ENCODE measurements at places on chromosomes 1 and 21. TPM values are rescaled to one million over a fixed set of nuclear protein-coding genes. Genes with fewer than 3 reads are reported as not detected.

DNA sequence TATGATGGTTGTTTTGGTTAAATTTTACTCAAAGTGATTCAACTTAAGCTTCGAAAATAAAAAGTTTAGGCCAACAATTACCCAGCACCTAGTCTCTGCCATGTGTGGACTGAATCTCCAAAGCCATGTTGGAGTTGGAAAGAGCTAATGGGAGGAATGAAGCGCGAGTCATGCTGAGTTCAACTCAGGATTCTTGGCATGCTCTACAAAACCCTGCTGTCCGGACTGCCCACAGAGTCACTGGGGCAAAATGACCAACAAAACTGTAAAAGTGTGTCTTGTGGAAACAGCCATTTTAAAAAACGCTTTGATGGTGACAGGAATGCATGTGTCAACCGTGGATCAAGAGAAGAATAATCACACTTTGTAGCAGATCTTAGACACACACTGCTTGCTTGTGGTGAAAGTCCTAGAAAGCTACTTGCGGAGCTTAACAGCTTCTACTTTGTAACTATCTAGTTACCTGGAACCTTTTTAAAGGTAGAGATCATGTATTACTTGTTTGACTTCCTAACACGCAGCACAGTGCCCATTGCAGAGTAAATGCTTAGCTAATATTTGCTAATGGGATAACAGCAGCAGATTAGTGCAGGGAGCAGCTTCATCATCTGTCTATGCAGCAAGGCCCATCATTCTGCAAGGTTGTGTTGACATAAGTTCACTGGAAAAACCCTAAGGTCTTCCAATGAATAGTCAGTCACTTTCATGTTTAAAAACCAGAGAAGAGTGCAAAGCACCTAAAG is 7.0 kb upstream of the GBP6 start:
- no peaks in the 10 kb centered on the region for H3K27me3 ChIP-seq
- H3K4me1 ChIP-seq = peaks cover 22% of the 10 kb centered on the region
- no peak overlapping the region for H3K27ac ChIP-seq
- H3K4me3 ChIP-seq = no peak overlapping the region

GRCh38 chr1:199291022-199291740 is 652.3 kb downstream of the PTPRC start:
- no peaks in the 10 kb centered on the region for H3K36me3 ChIP-seq
- no peak overlapping the region for H3K27ac ChIP-seq
- no peak overlapping the region for H3K4me3 ChIP-seq

DNA sequence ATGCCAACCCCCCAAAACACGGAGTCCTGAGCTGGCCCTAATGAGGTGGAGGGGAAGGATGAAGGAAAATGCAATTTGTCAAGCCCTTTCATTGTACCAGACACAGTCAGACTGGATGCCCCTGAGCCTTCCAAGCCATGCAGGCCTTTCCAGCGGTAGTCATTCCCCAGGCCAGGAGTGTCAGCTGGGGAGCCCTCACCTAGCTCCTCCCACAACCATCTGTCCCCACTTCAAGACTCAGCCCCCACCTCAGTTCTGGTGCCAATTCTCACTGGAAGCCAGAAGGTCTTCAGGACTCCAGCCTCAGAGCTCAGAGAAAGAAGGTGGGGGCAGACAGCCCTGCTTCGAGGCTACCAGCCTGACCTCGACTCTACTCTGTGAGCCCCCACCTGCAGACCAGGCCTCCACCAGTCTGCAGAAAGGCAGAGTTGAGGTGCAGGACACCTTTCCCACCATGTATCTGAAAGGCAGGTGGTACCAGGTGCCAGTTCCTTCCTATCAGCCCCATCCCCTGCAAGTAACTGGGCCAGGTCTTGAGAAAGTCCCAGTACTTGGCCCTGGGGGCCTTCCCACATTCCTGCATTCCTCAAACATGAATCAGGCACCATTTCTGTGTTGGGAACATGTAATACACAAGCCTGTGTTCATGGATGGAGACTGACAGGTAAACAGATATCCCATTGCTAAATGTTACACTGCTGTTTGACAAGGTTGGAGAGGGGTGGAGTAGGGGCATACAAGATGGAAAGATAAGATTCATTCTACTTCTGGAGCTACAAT is 180.6 kb upstream of the EDN2 start:
- peaks cover 33% of the 10 kb centered on the region for H3K27me3 ChIP-seq
- no peak overlapping the region for H3K27ac ChIP-seq
- H3K4me3 ChIP-seq = no peak overlapping the region
- no peak for DNase-seq

DNA sequence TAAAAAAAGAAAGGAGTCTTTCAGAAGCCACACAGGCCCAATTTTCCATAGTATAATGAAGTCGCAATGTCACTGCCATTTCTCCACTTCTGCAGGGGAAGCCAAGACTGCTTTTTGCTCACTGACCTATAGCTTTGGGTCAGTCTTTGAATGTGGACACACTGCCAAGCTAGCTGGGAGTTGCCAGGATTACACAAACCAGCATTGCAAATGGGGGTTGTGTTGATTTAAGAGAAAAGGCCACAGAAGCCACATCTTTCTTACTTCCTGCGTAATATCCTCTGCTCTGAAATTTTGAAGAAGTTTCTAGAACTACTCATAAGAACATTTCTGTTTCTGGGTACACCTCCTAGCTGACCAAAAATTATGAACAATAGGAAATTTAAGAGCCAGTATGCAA is 45.8 kb upstream of the SAMSN1 start:
- no peak overlapping the region for H3K4me3 ChIP-seq
- H3K4me1 ChIP-seq = peaks cover 10% of the 10 kb centered on the region
- H3K27ac ChIP-seq = no peak overlapping the region
- peaks cover 2% of the 10 kb centered on the region for H3K27me3 ChIP-seq

- DNase-seq = peak; percentile 69
- peak overlapping the region; percentile 95 for H3K27ac ChIP-seq
- peaks cover 48% of the 10 kb centered on the region for H3K27me3 ChIP-seq
- H3K4me3 ChIP-seq = peak overlapping the region; percentile 96
- H3K36me3 ChIP-seq = no peaks in the 10 kb centered on the region
Measured at GRCh38 chr1:161427733-161428516, 60.2 kb upstream of the CFAP126 start.

- H3K36me3 ChIP-seq = peaks cover 58% of the 10 kb centered on the region
- H3K27me3 ChIP-seq = peaks cover 100% of the 10 kb centered on the region
- H3K27ac ChIP-seq = no peak overlapping the region
- no peak overlapping the region for H3K4me3 ChIP-seq
- DNase-seq = no peak
Measured at GRCh38 chr1:23362218-23362713, 7.4 kb downstream of the ZNF436 start.

GRCh38 chr1:3194760-3195479 is 125.9 kb downstream of the PRDM16 start:
- no peak overlapping the region for H3K27ac ChIP-seq
- no peak for DNase-seq

DNA sequence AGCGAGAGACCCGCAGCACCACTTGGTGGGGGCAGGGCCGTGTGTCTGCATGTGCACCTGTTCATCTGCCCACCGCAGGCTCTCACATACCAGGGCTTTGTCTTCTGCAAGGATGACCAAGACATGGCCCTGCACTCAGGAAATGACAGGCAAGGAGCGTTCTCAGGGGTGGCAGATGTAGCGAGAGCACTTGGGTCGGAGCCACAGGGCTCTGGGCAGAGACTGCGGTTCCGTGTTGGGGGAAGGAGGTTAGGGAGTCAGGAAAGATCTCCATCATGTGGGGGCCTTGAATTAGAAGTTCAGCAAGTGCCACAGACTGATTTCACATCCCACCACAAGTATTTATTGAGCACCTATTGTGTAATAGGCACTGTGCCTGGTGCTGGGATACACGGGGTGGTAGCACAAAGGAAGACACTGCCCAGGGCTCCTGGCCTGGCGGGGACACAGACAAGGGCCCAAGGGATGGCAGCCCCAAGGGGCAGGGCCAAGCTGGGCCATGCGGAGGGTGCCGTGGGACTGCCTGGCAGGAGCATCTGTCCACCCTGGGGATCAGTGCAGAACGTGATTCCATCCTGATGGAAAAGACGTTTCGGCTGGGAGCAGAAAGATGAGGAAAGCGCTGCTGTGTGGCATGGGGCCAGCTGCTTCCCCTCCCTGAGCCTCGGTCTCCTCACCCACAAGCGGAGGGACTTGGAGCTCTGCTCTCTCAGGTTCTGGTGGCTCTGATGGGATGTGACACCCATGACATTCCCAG is 11.4 kb upstream of the SPSB1 start:
- no peaks in the 10 kb centered on the region for H3K27me3 ChIP-seq
- peaks cover 30% of the 10 kb centered on the region for H3K4me1 ChIP-seq
- no peak for DNase-seq
- H3K36me3 ChIP-seq = no peaks in the 10 kb centered on the region
- H3K27ac ChIP-seq = no peak overlapping the region
- no peak overlapping the region for H3K4me3 ChIP-seq

DNA sequence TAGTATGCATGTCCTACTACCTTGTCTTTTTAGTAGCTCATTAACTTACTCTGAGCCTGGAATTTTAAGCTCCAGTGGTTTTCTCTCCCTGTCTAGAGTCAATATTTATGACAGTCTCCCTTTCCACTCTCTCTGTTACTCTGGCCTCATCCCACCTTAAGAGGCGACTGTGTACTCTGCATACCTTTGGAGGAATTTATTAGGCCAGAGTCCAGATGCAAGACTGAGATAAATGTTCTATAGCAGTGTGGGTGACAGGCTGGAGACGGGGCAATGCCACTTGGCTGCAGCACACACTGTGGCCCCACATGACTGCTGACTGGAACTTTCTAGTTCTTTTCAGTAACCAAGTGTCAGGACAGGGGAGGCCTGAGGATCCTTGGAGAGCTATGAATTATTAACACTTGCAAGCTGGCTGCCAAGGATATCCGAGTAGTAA is 4.1 kb upstream of the PDZK1 start:
- no peak overlapping the region for H3K4me3 ChIP-seq
- H3K27me3 ChIP-seq = no peaks in the 10 kb centered on the region

GRCh38 chr1:246856371-246856770 is 75.4 kb downstream of the AHCTF1 start:
- DNase-seq = no peak
- peaks cover 76% of the 10 kb centered on the region for H3K36me3 ChIP-seq
- H3K4me3 ChIP-seq = no peak overlapping the region

DCST2 gene
- total RNA-seq = 0.83 TPM

GRCh38 chr1:80375662-80376061 is 1369.1 kb upstream of the ADGRL4 start:
- DNase-seq = no peak
- no peak overlapping the region for H3K4me3 ChIP-seq
- H3K4me1 ChIP-seq = 0 out of 2 replicates have a peak, but pooled peaks cover 7% of the 10 kb centered on the region
- H3K27ac ChIP-seq = no peak overlapping the region
- H3K27me3 ChIP-seq = no peaks in the 10 kb centered on the region

DNA sequence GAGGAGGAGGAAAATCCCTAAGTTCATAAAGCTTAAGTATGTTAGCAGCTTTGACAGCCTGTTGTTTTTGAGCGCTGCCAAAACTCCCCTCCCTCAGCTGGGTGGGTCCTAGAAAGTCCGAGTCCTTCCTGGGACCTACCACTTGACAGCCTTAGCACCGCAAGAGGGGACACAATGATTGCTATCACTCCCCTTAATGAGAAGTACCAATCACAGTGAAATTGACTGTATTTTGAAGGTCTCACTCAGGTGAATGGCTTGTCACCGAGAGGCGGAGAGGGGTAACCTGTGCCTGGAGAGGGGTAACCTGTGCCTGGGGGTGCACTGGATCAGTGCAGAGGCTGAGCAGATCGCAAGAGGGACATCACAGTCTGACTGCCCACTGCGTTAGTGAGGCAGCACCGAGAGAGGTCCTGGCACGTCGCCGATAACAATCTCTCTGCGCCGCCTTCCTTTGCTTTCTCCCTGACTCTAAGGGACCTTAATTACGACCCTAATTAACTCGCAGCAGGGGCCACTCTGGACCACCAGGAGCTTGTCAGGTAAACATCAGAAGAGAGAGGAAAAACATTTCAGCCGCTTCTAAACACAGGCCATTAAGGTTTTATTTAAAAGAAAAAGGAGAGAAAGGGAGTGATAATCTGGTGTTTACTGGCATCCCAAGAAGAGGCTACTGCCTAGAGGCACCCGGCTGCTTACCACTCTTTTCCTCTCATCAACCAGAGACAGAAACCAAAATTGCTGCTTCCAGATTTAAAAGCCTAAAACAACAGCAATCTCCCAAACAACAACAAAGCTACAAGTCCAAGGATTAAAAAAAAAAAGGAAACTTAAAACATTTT is 25.7 kb upstream of the KCNK1 start:
- peaks cover 93% of the 10 kb centered on the region for H3K27me3 ChIP-seq
- peak; percentile 34 for DNase-seq
- no peaks in the 10 kb centered on the region for H3K36me3 ChIP-seq

TMPRSS2 gene
- 8.5 TPM for total RNA-seq

- H3K27me3 ChIP-seq = no peaks in the 10 kb centered on the region
- peaks cover 7% of the 10 kb centered on the region for H3K36me3 ChIP-seq
- DNase-seq = no peak
- H3K4me3 ChIP-seq = no peak overlapping the region
- H3K27ac ChIP-seq = no peak overlapping the region
- H3K4me1 ChIP-seq = peaks cover 6% of the 10 kb centered on the region
Measured at GRCh38 chr1:198015309-198015708, 98.1 kb downstream of the LHX9 start.

GRCh38 chr1:75188892-75189291 is 54.7 kb downstream of the LHX8 start:
- no peak for DNase-seq
- H3K36me3 ChIP-seq = no peaks in the 10 kb centered on the region
- no peaks in the 10 kb centered on the region for H3K27me3 ChIP-seq
- peaks cover 4% of the 10 kb centered on the region for H3K4me1 ChIP-seq
- no peak overlapping the region for H3K4me3 ChIP-seq

AADACL4 gene
- not detected for total RNA-seq

PRMT2 gene
- 53.7 TPM for total RNA-seq

DBT gene
- total RNA-seq = 21.6 TPM

IGSF3 gene
- 32.4 TPM for total RNA-seq

CELF3 gene
- total RNA-seq = 0.42 TPM

DNA sequence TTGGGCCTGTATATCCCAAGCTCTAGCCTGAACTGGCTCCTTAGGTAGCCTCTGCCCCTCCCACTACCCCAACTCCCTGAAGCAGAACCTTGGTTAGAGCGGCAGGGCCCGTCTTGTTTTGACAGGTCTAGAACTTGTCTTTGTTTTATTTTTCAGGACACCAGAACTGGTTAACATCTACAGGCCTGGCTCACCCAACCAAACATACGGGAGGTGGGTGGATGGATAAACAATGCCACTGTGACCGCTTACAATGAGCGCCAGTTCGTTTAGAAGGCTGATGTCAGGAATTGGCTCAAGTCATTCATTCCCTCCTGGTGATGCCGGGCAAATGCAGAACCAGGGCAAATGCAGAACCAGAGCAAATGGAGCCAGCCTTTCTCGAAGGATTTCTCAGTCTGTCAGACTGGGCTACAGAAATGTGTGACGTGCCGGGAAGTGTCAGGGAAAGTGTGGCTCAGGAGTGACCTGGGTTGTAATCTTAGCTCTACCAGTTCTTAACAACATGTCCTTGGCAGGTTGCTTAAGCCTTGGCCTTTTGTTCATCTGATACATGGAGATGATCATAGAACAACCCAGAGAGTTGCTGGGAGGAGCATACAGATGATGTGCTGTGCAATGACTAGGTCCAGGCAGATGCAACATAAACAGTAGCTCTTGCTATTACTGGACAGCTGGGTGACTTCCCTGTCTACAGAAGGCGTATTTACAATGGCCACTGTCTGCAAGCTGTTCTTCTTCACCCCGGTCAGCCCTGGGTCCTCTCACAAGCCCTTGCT is 30.5 kb upstream of the BTG2 start:
- no peak overlapping the region for H3K27ac ChIP-seq
- H3K4me3 ChIP-seq = no peak overlapping the region
- no peak for DNase-seq
- peaks cover 22% of the 10 kb centered on the region for H3K4me1 ChIP-seq
- peaks cover 47% of the 10 kb centered on the region for H3K27me3 ChIP-seq

NBL1 gene
- 17.1 TPM for total RNA-seq

GRCh38 chr1:231340328-231341013 is 2.4 kb downstream of the SPRTN start:
- DNase-seq = no peak
- peaks cover 28% of the 10 kb centered on the region for H3K36me3 ChIP-seq
- no peak overlapping the region for H3K27ac ChIP-seq
- peaks cover 24% of the 10 kb centered on the region for H3K4me1 ChIP-seq

GBP4 gene
- 0.09 TPM for total RNA-seq
